Sciatic nerve (tissue), 2 donors: ENCODE measurements at places on chromosomes 4 and X. TPM values are rescaled to one million over a fixed set of nuclear protein-coding genes. Genes with fewer than 3 reads are reported as not detected.
A peak's percentile ranks its signal among the peaks of the same experiment; 100 is the strongest.

The PSAPL1 gene
- 0.09 TPM for total RNA-seq

GRCh38 chr4:28948501-28948900 lies 1771.7 kb upstream of the PCDH7 start:
- DNase-seq, result no peak

DNA sequence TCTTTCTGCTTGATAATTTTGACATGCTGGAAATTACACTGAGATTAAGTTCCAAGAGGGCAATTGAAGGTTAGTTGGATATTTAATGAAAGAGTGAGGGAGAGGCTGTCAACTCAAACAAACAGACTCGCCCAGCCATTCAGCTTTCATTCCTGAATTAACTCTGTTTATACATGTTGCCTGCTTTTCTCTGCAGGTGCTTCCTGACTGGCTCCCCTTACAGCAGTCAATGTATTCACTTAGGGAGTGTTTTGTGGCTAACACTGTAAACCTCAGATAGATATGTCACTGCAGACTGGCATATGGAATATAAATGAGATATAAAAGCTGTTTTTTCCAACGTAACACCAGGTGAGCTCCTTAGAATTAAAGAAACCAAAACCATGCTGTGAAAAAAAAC lies 28.7 kb downstream of the TMPRSS11A start:
- no peak for DNase-seq

GRCh38 chr4:78928835-78929234 lies 10.4 kb downstream of the PAQR3 start:
- no peak for DNase-seq

GRCh38 chr4:7761720-7762119 lies 177.9 kb downstream of the AFAP1 start:
- DNase-seq, result peak; percentile 87
